ENCODE measurements at places on chromosomes 6 and 20.

- DNase-seq: no peak
These were observed 307.0 kb upstream of the PRDM1 start for GRCh38 chr6:105779110-105779509.

- DNase-seq: no peak
These were observed 41.2 kb downstream of the TRAF3IP2 start for GRCh38 chr6:111564482-111564945.

DNA sequence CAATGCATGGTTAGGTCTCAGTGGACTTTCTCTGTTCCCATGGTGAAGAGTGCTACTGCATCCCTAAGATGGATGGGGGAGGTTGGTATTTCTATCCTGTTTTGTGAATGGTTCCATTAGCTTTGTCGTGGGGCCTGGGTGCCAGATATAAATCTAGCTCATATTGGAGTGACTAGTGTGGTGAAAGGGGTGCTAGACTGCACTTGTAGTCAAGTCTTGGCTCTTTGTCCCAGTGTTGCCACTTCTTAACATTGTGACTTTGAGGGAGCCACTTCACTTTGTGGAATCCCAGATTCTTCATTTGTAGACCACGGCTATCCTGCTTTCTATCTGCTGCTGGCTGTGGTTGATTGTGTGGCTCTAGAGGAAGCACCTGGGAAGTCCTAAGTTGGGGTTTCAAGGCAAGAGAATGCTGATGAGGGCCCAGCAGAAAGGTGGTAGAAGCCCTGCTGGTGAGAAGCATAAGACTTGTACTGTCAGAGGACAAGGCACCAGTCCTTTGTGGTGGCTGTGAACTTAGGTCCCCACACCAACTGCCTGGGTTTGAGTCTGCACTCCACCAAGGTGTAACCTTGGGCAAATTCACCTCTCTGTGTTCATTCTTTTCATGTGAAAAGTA lies 44.1 kb downstream of the VAPB start:
- no peak for DNase-seq

GRCh38 chr6:161218222-161218621 lies 55.6 kb downstream of the AGPAT4 start:
- no peak for DNase-seq

- no peak for DNase-seq
These were observed 158.7 kb downstream of the SCML4 start for GRCh38 chr6:107665382-107665781.

DNA sequence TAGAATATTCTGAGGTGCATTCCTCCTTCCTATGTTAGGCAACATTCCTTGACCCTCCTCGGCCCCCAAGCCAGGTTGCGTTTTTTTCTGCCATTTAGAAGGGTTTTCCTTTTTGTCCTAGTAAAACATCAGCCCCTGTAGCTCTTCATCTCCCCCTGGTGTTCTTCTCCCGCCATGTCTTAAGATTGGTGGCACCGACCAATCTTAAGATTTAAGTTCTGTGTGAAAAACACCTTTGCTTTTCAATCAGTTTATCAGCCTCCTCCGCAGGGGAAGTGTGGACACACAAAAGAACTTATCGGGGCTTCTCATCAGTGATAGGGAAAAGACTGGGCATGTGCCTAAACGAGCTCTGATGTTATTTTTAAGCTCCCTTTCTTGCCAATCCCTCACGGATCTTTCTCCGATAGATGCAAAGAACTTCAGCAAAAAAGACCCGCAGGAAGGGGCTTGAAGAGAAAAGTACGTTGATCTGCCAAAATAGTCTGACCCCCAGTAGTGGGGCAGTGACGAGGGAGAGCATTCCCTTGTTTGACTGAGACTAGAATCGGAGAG lies 719 bp upstream of the EDN1 start:
- no peak for DNase-seq

GRCh38 chr20:33567949-33568348 lies 78.1 kb downstream of the CBFA2T2 start:
- DNase-seq: no peak

DNA sequence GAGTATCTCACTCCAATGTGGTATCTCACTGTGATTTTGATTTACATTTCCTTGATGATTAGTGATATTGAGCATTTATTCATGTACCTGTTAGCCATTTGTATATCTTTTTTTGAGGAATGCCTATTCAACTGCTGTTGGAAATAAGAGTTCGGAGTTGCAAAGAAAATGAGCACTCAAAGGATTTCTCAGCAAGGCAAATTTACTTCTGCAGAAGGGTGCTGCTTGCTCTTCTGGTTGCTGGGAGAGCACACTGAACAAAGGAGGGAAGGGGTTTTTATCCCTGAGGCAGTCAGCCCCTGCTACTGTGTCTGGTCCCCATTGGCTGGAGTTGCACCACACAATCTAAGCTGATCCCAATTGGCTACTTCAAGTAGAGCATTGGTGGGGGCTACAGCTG lies 822.4 kb upstream of the ADGRB3 start:
- DNase-seq: no peak

GRCh38 chr20:24309596-24309995 lies 159.8 kb upstream of the SYNDIG1 start:
- DNase-seq: no peak

GRCh38 chr6:140636908-140637402 lies 1262.5 kb upstream of the CITED2 start:
- no peak for DNase-seq

DNA sequence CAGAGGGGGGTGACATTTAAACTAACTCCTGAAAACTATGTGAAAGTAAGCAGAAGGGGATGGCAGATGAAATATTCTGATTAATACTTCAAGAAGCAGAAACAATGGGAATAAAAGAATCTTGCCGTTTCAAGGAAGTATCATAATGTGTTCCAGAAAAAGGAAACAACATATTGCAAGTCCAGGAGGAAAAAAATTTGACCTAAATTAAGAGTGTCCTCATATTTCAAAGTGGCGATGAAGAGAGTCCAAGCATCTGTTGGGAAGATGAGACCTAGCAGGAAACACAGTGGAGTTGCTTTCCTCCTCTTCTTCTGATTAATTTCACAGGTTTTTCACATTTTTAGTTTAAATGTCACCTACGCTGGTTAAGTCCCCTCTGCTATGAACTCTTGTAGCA lies 45.6 kb upstream of the TNFAIP3 start:
- no peak for DNase-seq

DNA sequence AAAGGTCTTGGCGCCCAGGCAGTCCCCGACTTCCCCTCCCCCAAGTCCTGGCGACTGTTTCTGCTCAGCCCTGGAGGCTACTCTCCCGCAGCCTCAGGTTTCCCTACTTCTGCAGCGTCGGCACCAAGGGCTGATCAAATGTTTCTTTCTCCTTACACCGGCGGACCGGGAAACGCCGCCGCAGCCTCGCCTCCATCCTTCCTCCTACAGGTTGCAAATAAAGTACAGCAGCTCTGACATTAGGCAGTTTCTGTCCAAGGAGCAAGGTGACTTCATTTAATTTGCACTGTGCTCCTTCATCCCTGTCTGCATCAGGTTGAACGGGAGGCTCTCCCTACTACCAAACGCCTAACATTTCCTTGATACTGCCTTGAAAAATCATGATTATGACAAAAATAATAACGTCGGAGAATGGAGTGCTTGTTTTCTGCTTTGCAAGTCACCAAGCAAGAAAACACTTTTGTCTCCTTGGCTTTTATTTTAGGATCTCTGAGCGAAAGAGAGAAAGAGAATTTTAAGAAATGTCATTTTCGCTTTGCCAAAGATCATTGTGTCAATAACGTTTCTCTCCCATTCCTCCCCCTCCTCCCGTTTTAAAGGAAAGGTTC lies 1.0 kb downstream of the CLIC5 start:
- no peak for DNase-seq

DNA sequence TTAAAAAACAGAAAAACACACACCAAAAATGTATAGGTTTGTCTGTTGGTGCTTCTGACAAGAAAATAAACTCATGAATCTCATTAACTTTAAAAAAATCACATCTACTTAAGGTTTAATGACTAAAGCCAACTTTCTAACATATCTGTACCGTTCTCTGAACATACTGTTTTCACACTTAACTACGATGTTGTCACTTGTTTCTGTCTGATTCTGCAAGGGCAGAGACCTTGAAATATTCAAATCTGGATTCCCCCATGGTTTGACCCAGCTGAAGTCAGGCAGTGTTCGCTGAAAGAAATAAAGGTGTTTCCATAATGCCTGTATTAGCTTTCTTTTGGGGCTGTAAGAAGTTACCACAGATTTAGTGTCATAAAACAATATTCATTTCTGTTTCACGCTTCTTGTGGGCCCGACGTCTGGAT lies 2.7 kb upstream of the ASXL1 start:
- DNase-seq: no peak

GRCh38 chr20:14445310-14445709 lies 107.9 kb upstream of the FLRT3 start:
- no peak for DNase-seq

GRCh38 chr6:72820906-72821305 lies 199.0 kb downstream of the KCNQ5 start:
- no peak for DNase-seq

DNA sequence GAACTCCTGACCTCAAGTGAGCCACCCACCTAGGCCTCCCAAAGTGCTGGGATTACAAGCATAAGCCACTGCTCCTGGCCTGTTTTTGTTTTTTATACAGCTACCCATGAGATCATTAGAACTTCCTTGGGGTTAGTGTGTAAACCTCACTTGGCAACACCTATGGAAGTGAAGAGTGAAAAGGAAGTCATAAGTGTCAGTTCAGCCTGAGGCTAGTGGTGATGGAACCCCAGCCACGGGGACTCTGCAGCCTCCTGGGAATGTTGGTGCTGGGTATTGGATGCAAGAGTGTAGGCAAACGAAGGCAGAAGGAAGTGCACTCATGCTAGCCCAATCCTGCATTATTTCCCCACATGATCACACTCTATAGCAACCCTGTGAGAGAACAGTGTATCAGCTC lies 33.6 kb upstream of the FUCA2 start:
- no peak for DNase-seq

- DNase-seq: no peak
These were observed 8.0 kb downstream of the SLC18B1 start for GRCh38 chr6:132790450-132790849.

GRCh38 chr20:47354714-47355488 lies 1.6 kb downstream of the ZMYND8 start:
- no peak for DNase-seq

DNA sequence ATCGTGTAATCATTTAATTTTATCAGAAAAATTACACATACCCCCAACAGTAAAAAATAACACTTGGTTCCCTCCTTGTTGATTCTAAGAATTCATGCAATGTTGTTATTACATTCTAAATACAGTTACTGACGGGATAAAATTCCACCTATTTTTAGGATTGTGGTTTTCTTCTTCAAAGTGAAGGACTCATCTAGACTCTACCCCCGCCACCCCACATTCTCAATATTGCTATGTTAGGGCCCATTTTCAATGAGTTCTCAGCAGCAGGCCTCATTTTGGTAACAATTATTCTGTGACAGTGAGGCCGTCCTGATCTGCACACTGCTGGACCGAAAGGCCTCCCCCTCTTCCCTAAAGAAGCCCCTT lies 43.5 kb downstream of the PREX1 start:
- no peak for DNase-seq

DNA sequence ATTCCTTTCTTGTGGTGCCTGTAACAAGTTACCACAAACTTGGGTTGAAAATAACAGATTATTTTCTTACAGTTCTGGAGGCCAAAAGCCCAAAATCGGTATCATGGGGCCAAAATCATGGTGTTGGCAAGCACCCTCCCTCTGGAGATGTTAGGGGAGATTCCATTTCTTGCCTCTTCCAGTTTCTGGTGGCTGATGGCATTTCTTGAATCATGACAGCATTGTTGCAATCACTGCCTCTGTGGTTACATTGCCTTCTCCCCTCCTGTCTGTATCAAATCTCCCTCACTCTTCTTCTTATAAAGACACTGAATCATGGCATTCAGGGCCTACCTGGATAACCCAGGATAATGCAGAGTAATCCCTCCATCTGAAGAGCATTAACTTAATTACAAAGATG lies 17.9 kb upstream of the TENT5A start:
- no peak for DNase-seq

DNA sequence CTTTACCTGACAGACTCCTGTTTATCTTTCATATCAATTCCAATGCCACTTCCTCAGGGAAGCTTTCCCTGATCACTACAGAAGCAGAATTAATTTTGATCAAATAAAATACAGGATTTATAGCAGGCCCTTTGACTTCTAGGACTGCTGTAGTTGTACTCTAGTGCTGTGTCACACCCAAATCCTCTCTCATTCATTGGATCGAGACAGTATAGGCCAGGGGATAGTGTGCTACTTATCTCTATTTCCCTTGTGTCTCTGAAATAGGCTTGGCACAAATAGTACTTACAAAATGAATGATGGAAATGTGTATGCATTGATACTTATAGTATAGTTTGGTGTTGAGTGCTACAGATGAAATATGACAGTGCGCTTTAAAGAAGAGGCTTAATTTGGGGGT lies 19.8 kb downstream of the RALY start:
- DNase-seq: no peak

DNA sequence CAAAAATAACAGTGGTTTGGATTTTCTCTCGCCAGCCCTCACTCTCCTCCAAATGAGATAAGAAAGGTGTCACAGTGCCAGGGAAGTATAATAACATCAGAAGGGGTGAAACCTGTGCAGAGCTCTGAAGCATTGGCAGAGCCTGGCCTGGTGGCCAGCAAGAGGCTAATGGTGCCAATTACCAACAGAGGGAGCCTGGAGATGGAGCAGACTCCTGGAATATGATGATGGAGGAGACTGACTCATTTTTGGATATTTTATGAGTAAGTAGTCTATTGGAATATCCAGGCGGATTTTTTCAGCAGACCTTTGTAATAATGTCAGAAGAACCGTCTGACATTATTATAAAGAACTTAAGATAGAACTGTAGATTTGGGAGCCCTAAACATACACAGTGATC lies 442.6 kb upstream of the MARCKS start:
- no peak for DNase-seq

- no peak for DNase-seq
These were observed 48.3 kb downstream of the ADGRF1 start for GRCh38 chr6:46993846-46994245.

DNA sequence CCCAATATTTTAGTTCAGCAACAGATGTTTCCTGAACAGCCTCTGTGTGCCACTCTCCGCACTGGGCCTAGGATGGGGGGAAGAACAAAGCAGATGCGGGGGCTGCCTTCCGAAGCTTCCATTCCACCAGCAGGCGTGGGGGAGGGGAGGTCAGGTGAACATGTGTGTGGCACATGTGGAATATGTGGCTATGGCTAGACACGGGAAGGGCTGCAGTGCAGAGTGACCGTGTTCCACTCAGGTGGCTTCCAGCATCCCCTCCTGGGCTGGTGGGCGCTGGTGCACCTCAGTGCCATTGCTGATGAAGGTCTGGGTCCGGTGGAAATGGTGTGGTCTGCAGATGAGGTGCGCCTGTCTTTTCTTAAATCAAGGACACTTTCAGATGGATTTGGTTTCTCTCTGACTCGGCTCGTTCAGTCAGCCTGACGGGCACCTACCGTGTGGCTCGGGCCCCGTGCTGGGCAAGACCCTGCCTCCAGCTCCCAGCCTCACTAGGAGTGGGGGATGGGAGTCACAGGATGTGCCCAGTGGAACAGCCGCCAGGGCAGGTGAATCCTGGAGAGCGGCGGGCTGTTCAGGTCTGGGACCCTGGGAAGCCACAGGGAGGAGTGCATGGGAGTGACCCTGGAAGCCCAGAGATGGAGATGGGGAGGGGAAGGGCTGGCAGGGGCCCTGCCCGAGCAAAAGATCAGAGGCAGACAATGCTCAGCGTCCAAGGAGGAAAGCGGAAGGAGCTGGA lies 111.0 kb downstream of the SYCP2 start:
- DNase-seq: no peak

Measured in hypothalamus (tissue), 51 donors.